ENCODE measurements at places on chromosomes 7 and 10.
A peak's percentile ranks its signal among the peaks of the same experiment; 100 is the strongest.

DNA sequence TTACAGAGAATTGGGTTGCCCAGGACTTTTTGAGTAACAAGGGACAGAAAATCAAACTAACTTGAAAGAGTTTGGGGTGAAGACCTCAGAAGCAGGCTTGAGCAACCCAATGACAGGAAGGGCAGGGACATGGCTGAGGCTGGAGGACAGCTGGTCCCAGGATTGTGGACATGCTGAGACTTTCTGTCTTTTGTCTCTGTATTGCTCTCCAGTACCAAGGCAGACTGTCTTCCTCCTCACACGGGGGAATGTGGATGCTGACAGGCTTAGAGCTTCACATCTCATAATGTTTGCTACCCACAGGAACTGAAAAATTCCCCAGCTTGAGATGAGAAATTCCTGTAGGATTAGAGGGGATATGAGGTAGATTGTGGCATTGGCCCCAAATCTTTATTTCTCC lies 229.6 kb downstream of the PHF14 start:
- DNase-seq = no peak

GRCh38 chr7:30135301-30136116 lies 723 bp downstream of the MTURN start:
- peak; percentile 64 for DNase-seq

- no peak for DNase-seq
These were observed 743 bp downstream of the ADAP1 start for GRCh38 chr7:953547-954327.

- no peak for DNase-seq
These were observed 17.9 kb downstream of the TES start for GRCh38 chr7:116228241-116228640.

DNA sequence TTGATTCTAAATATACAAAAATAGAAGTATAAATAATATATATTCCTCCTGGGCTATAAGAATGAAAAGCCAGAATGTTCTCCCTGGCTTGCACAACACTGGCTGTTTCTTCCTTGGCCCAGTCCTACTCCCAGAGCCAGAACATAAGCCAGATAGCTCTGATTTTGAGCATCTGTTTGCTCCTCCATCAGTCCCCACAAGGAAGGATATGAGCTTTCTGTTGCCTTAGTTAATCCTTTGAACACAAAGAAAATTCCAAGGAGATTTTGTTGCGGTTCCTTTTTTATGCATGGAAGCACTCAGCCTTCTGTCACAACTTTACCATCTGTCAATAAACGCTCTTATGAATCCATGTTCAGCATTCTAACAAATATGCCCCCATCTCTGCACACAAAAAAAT lies 361.8 kb downstream of the IPMK start:
- no peak for DNase-seq

- no peak for DNase-seq
These were observed 20.7 kb downstream of the NEURL1 start for GRCh38 chr10:103514244-103514643.

DNA sequence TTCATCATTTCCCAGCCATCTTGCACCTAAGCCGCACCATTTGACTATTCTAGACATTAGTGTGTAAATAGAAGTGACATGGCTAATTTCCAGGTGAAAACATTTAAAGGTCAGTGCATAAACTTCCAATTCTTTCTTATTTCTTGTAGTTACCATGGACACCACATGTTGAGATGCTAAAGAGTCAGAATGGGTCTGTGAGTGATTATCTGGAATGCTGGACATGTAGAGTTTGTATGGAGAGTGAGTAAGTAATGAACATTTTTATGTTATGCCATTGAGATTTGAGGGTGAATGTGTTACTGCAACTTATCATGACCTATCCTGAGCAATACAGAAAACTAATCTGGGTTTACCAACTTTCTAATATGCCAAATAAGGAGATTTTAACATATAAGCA lies 60.4 kb downstream of the MEOX2 start:
- no peak for DNase-seq

DNA sequence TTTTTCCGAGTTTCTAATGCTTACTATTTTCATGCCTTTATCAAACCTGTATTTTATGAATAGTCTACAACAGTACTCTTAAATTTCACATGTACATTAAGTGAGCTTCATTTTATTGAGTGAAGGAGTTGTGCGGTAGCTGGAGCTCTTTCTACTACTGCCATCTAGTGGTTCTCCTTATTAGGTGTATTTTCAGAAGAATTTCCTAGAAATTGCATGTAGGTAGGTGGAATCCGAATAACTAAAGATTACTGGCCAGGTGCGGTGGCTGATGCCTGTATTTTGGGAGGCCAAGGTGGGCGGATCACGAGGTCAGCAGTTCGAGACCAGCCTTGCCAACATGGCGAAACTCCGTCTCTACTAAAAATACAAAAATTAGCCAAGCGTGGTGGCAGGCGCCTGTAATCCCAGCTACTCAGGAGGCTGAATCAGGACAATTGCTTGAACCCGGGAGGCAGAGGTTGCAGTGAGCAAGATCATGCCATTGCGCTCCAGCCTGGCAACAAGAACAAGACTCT lies 38.3 kb downstream of the LRRC72 start:
- DNase-seq = no peak

DNA sequence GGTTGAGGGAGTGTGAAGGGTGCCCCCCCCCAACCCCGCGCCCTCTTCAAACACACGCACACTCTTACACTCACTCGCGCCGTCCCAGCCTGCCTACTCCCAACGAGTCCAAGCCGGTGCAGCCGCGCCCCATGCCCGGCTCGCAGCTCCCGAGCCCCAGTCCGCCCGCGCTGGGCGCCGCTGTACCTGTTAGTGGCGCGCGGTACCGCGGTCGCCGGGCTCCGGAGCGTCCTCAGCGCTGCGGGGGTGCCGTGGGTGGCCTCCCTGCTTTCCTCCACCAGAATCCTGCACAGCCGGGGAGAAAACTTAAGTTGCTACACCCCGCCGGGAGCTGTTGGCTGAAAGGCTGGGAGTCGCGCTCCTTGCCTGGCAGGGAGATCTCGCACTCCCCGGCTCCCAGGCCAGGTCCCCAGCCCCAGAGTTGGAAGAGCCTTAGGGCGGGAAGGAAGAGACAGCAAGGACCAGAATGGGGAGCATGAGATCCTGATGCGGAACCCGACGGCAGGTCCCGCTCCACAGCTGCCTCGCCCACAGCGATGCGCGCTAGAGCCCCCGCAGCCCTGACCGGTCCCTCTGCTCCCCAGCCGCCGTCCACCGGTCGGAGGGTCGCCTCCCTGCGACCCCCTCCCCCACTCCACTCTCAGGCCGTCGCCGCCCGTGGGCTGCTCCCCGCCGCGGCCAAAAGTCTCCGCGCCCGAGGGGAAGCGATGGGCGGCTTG lies 863 bp downstream of the ST8SIA6 start:
- DNase-seq = peak; percentile 26

GRCh38 chr10:130707389-130707979 lies 571.3 kb downstream of the GLRX3 start:
- no peak for DNase-seq

DNA sequence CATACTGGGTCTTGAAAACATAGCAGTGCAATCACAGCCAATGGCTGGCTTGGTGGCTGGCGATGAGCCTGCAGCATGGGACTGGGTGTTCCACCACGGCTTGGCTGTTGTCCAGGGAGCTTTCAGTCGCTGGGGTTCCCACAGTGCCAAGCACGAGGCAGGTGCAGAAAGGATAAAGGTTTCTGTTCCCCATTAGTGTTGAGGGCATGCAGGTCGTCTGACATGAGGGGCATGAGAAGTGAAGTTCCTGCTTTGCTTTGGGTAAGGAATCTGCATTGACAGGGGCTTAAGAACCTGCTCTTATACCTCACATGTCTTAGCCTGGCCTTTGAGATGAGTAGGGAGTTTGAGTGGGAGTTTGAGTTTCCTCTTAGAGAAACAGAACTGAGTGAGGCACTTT lies 9.0 kb upstream of the CFTR start:
- DNase-seq = no peak

GRCh38 chr7:18202315-18203045 lies 174.8 kb upstream of the PRPS1L1 start:
- DNase-seq = no peak
